ENCODE measurements at places on chromosomes 7 and 10.

- no peak for DNase-seq
Observed at GRCh38 chr10:51063659-51064535, 10.4 kb upstream of the PRKG1 start.

DNA sequence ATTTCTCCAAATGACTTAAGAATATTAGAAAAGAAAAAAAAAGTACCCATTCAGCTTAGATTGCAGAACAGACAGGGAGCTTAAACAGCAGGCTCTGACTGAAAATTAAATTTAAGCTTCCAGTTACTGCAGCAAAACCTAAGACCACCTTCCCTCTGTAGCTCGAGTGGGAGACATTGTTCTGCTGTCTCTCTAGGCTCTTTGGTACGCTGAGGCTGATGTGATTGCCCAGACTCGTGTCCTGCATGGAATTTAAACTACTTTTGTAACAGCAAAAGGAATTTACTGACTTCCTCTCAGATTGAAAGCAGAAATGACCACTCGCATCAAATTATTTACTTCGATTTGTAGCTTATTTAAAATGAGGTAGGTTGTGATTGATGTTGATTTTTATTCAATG, 124.6 kb downstream of the LRRTM3 start:
- DNase-seq = no peak

DNA sequence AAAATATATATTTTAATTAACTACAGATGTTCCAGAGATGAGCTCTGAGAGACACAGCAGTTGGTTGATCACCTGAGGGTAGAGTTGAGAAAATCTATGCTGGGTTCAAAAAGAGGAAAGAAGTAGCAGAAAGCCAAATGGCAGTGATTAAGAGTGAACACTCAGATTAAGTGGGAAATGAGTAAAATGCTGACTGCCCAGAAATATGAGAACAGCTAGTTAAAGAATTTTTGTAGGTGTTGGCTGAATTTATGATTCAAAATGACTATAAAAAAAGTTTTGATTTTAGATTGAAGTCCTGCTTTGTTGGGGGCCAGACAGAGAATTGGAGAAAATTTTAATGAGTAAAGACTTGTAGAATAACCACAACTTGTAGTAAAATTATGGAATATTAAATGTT, 9.8 kb downstream of the TCTN3 start:
- no peak for DNase-seq

- DNase-seq = no peak
Observed at GRCh38 chr10:91208642-91209041, 11.8 kb upstream of the PCGF5 start.

DNA sequence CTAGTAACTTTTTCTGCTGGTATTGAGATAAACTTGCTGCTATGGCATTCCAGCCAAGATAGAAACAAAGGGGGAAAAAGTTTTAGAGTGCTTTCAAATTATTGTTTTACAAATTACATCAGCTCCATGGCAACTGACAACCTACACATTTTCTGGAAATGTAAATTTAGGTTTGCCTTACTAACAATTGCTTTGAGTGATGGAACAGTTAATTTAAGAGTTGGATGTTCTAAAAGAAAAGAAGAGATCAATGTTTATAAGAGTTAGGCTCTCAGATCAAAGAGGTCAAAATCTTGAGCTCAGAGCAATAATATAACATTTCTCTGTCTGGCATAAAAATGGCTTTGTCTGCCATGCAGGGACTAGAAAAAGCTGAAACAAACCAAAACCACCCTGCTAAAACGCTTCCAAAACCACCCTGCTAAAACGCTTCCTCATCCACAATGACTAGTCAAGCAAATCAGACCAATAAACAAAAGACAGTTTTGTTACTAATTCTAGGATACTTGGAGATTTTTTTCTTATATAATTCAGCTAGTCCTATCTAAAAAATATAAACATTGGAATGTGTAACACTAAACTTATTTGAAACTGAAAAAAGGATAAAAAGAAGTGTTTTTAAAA, 32.3 kb downstream of the ORC5 start:
- no peak for DNase-seq

GRCh38 chr7:42726066-42726785, 185.6 kb downstream of the C7orf25 start:
- no peak for DNase-seq

- DNase-seq = no peak
Observed at GRCh38 chr7:44379366-44380188, 54.2 kb upstream of the CAMK2B start.

DNA sequence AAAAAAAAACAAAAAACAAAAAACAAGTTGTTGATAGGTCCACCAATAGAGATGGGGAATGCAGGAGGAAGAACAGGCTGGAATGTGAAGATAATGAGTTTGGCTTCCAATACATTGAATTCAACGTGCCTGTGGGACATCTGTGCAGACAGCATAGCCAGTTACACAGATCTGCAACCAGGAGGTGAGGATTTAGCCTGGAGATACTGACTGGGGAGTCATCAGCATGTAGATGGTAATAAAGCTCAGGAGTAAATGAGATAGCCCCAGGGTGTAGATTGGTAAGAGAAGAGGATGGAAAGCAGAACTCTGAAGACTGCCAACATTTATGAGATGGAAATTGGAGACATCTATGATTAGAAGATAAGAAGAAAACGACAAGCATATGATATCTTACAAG, 4.7 kb upstream of the TRIM8 start:
- no peak for DNase-seq

DNA sequence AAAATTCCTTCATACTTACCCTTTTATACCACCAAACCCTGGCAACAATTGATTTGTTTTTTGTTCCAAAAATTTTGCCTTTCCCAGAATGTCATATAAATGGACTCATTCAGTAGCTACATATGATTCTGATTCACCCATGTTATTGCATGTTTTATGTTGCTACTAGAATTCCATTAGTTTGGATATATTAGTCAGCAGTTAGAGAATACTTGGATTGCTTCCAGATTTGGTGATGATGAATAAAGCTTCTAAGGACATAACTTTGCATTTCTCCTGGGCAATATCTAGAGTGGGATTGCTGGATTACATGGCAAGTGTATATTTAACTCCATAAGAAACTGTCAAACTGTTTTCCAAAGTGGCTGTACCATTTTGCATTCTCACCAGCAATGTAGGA, 806.9 kb downstream of the DNAJB9 start:
- DNase-seq = no peak

GRCh38 chr10:129893104-129894089, 70.7 kb downstream of the EBF3 start:
- no peak for DNase-seq

DNA sequence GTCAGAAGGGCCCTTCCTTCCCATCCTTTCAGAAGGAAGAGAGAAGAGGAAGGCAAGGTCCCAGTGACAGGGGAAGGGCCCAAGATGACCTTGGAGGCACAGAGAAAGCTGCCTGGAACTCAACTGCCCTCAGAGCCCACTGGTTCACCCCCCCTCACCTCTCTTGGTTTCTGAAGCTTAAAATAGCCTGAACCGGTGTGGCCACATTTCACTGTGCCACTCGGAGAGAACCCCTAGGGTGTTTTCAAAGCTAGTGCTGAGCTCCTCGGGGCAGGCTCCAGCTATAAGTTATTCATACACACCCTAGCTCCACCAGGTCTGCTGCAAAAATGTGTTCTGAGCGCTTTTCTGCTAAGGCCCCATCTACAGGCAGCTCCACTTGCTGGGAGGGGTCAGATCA, 60.9 kb upstream of the ADRB1 start:
- no peak for DNase-seq

DNA sequence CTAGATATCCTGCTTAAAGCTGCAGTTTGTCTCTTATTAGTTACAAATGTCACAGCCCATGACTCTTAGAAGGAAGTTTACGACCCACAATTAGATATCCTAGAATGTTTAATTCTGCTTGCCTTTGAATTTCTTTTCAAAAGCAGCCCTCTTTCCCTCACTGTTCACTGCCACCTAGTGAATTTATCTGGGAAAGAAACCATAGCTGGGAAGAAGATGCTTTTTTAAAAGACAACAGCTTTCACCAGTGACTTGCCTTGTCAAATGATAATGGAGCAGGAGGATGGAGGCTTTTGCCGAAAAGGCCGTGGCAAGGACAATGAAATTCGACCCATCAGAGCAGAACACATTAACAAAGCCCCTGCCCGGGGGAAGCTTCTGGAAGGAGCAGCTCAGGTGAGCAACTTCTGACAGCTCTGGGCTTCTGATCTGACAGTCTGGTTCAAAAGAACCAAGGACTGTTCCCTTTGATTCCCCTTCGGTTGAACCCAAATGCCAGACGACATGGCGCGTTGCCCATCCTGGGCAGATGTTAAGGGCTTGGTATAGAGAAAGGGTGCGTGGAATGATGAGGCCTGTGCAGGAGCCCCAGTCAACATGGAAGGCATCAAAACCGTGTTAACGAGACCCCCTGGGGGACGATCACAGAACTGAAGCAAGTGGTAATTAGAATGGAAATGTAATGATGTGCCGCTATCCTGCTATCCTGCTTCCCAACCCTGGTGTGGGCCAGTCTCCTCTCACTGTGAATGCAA, 236.8 kb downstream of the FRMD4A start:
- DNase-seq = no peak

GRCh38 chr7:113120647-113121046, 2.3 kb upstream of the SMIM30 start:
- DNase-seq = no peak

DNA sequence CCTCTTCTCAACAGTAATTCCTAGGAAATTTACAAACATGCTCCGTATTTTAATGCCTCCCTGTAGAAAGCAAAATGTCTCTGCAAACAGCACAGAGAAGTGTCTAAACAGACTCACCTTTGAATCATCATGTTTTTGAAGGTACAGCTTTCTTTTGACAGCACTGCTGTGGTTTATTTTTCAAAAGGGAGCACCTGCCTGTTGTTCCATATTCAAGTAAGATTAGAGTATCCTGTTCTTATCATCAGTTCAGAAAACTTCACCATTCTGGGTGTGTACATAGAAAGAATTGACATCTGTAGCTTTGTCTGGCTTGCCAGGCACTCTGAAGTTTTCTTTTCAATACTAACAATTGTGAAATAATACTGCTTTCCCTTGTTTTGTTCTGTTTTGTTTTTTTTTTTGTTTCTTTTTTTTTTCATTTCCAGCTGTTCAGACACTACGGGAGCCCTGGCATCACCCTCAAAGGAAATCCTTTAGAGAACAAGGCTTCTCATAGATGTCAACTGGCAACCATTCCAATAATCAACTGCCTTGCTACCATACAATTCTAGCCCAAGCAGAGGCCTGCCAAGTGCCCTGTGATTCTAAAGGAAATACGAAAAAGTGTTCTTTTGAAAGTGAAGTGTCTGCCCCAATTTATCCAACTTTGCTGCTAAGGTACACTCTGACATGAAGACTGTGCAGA, 275.9 kb downstream of the PRPF18 start:
- DNase-seq = no peak

DNA sequence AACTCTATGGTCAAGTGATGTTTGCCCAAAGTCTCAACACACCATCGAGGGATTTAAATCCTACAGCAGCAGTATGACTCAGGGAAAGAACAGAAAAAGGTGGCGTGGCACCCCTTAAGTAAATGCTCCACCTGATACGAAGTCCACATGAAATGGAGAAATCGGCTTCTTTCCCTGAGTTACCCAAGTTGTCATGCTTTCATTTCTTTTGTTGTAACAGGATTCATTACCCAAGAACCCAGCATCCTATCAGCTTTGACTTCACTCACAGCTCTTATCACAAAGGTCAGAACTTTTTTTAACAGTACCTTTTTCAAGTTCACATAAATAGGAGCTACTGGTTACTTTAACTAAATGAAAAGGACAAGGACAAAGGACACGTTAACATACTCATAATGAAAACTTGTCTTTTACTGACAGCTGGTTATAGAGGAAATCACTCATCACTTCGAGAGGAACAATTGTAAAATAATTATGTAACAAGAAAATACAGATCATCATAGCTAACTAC, 219.8 kb upstream of the FRMD4A start:
- DNase-seq = no peak

GRCh38 chr7:143385891-143386781, 5.0 kb downstream of the ZYX start:
- no peak for DNase-seq

- DNase-seq = no peak
Observed at GRCh38 chr10:50419091-50419490, 167.8 kb upstream of the ASAH2 start.

GRCh38 chr10:64306729-64307327, 785.6 kb downstream of the REEP3 start:
- no peak for DNase-seq

DNA sequence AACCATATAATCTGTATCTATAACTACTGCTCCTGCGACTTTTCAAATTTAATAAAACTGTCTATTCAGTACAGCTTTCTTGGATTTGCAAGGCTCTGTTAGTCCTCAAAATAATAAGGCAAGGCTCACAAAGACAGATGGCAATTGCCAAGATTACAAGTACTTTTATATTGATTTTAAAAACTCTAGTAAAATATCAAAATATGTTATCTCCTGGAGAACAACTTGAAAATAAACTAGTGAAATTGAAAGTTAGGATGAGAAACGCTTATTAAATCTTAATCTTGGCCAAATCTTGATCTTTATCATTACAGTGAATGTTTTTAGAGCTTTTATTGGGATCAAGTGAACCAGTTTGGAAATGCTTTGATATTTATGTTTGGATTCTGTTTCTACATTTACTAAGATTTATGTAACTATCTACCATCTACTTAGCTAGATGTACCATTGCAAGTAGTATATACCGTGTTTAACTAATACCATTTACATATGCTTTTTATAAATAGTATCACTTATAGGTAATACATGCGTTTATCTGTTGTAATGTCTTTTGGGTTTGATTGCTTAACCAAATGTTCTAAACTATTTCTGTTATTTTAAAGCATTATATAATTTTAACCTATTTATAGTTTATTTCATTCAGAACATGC, 70.0 kb downstream of the CABCOCO1 start:
- no peak for DNase-seq

DNA sequence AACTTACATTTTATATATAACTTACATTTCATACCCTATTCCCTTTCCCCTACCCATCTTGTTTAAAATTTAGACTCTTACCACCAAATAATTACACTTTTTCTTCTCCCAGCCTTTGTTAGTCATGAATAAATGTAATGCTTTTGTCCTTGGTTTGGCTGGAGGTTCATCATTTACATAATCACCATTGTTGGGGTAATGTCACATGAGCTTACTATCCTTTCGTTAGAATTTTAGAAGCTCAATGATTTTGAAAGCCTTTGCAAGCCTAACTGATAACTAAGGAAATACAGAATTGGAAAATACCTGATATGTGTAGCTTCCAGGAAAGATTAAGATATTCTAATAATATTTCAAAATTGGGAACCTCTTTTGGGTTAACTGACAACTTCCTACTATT, 171.7 kb downstream of the PLXDC2 start:
- DNase-seq = no peak

GRCh38 chr7:17681965-17682364, 258.3 kb downstream of the SNX13 start:
- DNase-seq = no peak

Data from stimulated activated CD4-positive, alpha-beta T cell treated with anti-CD3 and anti-CD28 coated beads, TNF-alpha, amount 100 ng/mL, for 4 hours (primary cell).